ENCODE measurements at places on chromosomes 12 and 14.

- DNase-seq, result no peak
These were observed 9.8 kb upstream of the MCRS1 start for GRCh38 chr12:49577589-49578315.

DNA sequence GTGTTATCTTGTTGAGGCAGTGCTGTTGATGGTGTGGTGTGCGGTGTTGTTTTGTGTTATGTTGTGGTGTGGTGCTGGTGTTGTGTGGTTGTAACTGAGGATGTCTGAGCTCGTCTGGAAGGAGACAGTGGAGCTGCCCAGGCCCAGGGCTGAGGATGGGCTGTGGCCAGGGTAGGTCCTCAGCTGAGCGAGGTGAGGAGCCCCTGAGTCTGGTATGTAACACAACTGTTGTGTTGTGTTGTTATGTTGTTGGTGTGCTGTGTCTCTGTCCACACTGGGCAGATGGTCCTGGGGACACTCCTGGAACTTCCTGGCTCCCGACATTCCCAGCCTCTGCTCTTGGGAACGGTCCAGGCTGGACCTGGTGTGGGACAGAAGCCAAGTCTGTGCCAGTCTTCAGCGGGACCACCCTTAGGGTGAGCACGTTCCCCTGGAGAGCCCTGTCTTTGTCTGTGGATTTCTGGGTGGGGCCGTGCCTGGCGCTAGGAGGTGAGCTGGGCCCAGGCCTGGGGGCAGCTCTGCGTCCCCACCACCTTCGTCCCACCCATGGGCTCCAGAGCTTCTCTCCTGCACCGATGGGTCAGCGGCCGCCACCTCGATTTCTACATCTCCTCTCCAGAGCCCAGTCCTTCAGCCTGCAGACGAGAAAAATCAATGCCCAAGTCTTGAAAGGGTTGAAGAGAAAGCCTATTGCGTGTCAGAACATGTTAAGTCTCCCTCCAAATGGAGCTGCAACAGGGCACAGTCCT is 27.4 kb upstream of the SFSWAP start:
- DNase-seq, result no peak

DNA sequence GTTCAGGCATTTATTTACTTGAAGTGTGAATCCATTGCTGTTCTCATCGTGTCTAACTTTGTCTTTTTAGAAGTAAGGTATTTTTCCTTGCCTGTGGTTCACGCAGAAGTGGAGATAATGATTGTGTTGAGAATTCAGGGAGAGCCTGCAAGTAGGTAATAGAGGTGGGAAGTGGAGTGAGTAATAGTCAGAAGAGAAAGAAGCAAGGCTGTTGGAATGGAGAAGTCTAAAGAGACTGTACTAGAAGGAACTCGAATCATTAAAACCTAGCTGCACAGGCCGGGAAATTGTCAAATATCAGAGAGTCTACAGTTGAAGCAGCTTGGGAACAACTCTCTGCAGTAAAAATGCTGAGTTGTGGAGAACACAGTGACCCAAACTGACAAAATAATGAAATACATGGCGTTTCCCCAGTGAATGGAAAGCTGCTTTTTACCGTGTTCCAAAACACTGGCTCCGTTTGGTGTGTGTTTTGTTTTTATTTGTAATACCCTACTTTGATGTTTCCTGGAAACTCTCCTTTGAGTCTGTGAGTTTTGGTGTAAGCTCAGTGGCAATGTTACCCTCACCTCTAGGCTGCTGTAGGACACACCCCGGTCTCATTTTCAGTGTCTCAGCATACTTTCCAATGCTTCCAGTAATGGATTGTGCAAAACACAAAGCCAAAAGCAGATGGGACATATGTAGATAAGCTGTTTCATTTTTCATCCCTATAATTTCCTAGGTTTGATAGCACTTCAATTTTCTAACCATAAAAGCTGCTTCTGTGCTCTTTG is 146.6 kb downstream of the CRADD start:
- no peak for DNase-seq

GRCh38 chr12:106033161-106033675 is 105.5 kb downstream of the NUAK1 start:
- DNase-seq, result no peak

GRCh38 chr12:106135781-106136180 is 3.0 kb downstream of the NUAK1 start:
- DNase-seq, result no peak

DNA sequence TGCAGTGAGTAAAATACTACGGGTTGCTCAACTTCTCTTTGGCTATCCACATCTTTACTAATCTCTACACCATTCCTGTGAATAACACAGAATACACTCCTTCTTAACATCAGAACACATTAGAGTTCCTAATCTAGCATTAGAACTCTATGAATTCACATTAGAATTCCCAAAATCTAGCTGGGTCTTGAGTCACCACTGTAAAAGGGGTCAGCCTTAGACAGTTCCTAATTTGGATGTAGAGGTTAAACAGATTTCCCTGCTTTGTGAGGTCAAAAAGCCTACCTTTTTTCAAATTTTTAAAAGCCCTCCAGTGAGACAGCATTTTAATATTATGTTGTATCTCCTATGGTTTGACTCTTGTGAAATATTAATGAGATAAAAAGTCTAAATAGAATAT is 7.4 kb downstream of the HNRNPC start:
- DNase-seq, result no peak

DNA sequence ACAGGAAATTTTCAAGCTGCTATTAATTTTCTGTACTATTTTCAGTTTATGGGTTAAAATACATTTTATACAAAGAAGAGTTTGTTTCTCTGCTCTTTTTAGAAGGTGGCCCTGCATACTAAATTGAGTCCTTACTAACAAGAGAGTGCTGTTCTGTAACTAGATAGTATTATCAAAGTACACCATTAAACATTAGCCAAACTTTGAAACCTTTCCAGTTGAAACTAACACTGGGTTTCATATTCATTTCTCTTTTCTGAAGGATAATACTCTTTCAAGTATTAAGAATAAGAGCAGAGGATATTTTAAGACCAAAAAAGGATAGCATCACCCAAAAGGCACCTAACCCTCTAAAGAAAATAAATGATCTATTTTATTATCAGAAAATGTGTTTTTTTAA is 47.2 kb downstream of the PEBP1 start:
- no peak for DNase-seq

GRCh38 chr14:101019541-101019940 is 116.0 kb upstream of the RTL1 start:
- no peak for DNase-seq

- DNase-seq, result no peak
These were observed 439.7 kb downstream of the ADAMTS20 start for GRCh38 chr12:43112101-43112920.

GRCh38 chr14:33689680-33690079 is 261.2 kb downstream of the EGLN3 start:
- no peak for DNase-seq

- DNase-seq, result no peak
These were observed 15.7 kb downstream of the CSRP2 start for GRCh38 chr12:76863005-76863670.

GRCh38 chr12:109822416-109822815 is 10.8 kb downstream of the TRPV4 start:
- DNase-seq, result no peak

GRCh38 chr14:75486318-75486717 is 36.0 kb upstream of the BATF start:
- DNase-seq, result no peak

- no peak for DNase-seq
These were observed 421.2 kb downstream of the CCDC91 start for GRCh38 chr12:28611449-28611848.

GRCh38 chr14:91252871-91253794 is 8.6 kb upstream of the GPR68 start:
- no peak for DNase-seq

GRCh38 chr12:27394676-27395075 is 51.9 kb upstream of the SMCO2 start:
- DNase-seq, result no peak

- DNase-seq, result no peak
These were observed 31.1 kb downstream of the ATF7 start for GRCh38 chr12:53594897-53595615.

GRCh38 chr12:46886541-46887041 is 60.8 kb upstream of the SLC38A4 start:
- no peak for DNase-seq

DNA sequence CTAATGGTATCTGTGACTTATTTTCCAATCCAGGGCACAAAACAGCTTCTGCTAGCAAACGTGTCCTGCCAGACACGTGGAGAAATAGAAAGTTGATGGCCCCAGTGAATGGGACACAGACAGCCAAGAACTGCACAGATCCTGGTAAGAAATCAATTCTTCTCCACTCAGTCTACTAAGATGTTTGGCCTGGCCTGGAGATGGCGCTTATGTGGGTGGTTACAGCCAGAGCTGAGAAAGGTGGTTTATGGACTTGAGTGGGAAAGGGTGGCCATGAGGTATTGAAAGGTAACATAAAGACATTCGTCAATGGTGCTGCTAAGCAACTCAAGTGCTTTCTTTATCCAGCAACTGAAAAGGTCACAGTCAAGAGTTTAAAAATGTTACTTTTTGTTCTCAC is 2.9 kb downstream of the SLC24A4 start:
- no peak for DNase-seq

GRCh38 chr12:32198555-32198954 is 91.9 kb downstream of the BICD1 start:
- DNase-seq, result no peak

DNA sequence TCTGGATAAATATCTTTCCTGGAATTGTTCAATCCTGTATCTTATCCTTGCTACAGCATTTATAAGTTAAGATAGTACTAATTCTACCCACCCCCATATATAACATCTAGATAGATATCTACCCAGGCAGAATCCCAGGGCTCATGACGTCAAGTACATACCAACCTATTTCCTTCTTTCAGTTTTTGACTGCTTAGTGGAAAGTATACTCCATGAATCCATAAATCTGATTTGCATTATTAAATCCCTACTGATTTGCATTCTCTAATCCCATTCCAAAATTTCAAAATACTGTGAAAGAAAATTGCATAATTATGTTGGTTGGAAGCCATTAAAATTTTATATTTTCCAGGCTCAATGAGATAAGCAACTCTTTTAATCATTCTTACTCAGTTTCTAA is 111.7 kb downstream of the KITLG start:
- DNase-seq, result no peak

- no peak for DNase-seq
These were observed 22.0 kb downstream of the CHGA start for GRCh38 chr14:92944976-92945375.

GRCh38 chr12:118581371-118581770 is 205.0 kb downstream of the SUDS3 start:
- DNase-seq, result no peak

DNA sequence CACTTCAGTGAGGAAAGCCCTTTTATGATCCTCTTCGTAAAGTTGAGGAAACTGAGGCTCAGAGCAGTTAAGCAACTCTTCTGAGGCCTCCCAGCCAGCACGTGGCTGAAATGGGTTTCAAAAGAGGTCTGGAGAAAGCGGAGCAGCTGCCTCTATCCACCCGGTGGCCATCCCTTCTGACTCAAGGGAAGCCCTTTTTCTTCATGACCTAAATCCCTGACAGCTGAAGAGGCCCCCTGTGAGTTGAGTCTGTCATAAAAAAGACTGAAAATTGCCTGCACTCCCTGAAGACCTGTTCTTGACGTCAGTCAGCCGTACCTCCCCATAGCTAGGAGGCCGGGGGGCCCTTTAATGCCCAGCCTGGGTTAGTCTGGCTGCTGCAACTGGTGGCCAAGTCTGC is 10.7 kb downstream of the CMKLR1 start:
- no peak for DNase-seq

GRCh38 chr14:50028458-50028857 is 87.9 kb downstream of the VCPKMT start:
- DNase-seq, result no peak

GRCh38 chr12:10249690-10250455 is 37.2 kb downstream of the GABARAPL1 start:
- no peak for DNase-seq

- DNase-seq, result no peak
These were observed 77.8 kb downstream of the SERPINA3 start for GRCh38 chr14:94689985-94690400.

GRCh38 chr12:9074484-9075137 is 41.1 kb downstream of the A2M start:
- DNase-seq, result no peak

DNA sequence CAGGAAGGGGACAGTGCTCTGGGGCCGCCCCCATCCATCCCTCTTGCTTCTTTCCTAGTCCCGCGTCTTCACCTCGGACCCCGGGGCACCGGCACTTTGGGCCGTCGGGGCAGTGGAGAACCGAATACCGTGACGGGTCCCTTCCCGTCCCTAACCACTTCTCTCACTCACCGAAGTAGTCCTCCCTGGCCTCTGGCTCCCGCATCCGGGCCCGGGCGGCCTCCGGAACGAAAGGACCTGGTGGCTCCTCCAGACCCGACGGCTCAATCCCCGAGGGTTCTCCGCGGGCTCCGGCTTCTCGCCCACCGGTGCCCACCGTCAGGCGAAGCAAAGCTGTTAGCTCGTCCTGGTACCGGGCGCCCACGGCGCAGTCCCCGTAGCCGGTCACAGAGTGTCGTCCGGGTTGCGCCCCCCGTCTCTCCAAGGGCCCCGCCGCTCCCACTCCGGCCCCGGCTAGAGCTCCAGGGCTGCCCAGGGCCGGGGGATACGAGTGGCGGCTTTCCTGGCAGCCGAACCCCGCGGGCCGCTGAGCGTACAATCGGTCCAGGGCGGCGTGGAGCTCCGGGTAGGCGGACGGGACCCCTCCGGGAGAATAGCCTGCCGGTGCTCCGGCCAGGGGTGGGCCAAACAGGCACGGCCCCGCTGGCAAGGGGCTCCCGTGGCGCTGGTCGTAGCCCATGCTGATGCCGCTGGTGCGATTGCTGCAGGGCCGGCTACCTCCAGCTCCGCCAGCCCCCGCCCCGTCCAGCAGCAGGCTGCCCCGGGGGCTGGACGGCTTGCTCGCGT is 1.1 kb downstream of the AJUBA start:
- DNase-seq, result peak; percentile 22

GRCh38 chr12:128789356-128789929 is 34.3 kb downstream of the SLC15A4 start:
- no peak for DNase-seq

DNA sequence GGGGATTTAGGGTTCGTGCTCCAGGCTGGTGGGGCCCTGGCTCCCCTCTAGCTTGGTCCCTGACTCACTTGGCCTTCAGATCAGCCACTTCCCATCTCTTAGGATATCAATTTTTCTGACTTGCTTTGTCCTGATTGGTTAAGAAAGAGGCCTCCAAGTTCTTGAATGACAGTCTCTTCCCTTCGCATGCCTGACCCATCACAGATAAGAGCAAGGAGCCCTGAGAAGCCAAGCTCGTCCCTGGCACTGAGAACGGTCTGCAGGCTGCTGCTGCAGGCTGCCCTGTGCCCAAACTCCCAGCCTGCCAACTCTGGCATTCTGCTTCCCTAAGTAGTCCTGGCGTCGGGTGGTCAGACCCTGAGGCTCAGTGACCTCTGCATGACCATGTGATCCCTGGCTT is 794 bp upstream of the LRTM2 start:
- no peak for DNase-seq

GRCh38 chr12:99810718-99811593 is 163.4 kb downstream of the GARIN6 start:
- DNase-seq, result no peak

DNA sequence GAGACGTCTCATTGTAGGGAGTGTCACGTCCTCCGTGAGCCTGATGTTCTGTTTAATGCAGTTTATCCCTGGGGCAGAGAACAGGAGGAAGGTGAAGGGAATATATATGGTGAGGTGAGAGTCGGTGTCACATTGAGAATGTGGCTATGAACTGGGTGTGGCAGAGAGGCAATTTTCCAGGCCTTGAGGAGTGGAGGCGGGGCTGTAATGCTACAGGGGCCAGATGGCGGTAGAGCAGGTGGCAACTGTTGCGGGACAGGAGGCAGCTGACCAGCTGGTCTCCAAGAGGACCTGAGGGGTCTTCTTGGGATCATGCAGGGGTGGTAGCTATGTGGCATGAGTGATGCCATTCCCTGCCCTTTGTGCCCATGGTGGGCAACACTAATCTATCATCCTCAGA is 59.6 kb downstream of the CACNA1C start:
- no peak for DNase-seq

Data from stimulated activated CD4-positive, alpha-beta T cell treated with anti-CD3 and anti-CD28 coated beads, Interleukin-2, amount 100 ng/mL, for 24 hours (primary cell).